ENCODE measurements at places on chromosomes 2 and 18.

- no peak for DNase-seq
These were observed 7.9 kb upstream of the E2F6 start for GRCh38 chr2:11473659-11474433.

GRCh38 chr2:144385381-144385780 lies 134.5 kb downstream of the ZEB2 start:
- no peak for DNase-seq

GRCh38 chr2:145753966-145754365 lies 1234.0 kb upstream of the ZEB2 start:
- DNase-seq = no peak

DNA sequence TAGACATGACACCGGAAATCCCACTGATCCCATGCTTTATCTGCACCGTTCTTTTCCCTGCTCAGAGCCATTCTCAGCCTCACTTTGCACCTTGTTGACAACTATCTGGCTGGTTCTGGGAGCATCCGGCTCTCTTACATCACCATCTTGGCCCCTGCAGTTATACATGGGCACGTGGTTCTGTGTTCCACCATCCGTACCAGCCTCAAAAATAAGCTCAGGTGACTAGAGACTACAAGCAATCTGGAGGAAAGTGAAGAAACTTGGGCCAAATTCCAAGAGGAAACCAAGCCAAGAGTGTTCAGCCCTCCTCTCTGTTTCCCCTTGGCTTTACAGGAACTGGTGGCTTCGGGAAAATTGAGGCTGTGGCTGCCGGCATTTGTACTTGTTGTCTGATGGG lies 244.6 kb upstream of the ACVR2A start:
- DNase-seq = no peak

GRCh38 chr18:41227993-41228392 lies 727.0 kb upstream of the PIK3C3 start:
- no peak for DNase-seq

GRCh38 chr18:59272221-59272888 lies 899 bp downstream of the RAX start:
- no peak for DNase-seq

DNA sequence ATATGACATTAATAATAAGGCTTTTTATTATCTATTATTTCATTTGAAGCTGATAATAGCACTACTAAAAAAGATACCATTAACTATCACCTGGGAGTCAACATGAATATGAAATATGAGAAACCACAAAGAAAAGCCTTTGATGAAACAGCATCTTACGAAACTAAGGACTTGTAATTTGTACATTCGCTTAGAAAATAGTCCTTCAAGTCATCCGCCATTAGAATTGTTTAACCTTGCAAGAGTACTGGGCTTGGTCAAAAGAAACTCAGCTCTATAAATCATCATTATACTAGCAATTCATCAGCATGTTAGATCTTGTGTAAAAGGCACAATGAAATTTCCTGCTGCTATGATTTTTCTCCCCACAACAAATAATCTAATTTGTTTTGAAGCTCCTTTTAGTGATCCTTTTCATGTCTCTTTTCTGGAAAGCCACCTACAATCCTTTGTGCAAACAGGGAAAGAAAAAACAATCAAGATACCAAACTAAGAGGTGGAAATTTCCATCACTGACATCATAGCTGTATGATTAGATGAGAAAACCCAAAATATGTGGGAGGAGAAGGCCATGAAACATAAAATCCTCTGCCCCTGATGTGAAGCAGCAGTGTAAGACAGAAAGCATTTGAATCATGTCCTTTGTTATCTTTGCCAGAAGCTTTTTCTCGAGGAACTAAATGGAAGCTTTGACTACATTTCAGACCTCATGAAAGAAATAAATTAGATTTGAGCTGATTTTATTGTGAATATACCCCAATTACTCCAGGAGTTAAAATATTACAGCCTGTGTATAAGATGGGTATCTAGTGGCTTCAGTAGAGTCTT lies 31.2 kb downstream of the SCN9A start:
- DNase-seq = no peak
